ENCODE measurements at places on chromosomes 4 and X. TPM values are rescaled to one million over a fixed set of nuclear protein-coding genes. Genes with fewer than 3 reads are reported as not detected.
A peak's percentile ranks its signal among the peaks of the same experiment; 100 is the strongest.

The DRP2 gene
- total RNA-seq = 0.41 TPM

The HPGDS gene
- not detected for total RNA-seq

The HSD17B13 gene
- total RNA-seq = not detected

The FAM149A gene
- 10.8 TPM for total RNA-seq

The SSX2B gene
- total RNA-seq = not detected

The HTR2C gene
- not detected for total RNA-seq

The PLS3 gene
- 309 TPM for total RNA-seq

The PABPC1L2A gene
- not detected for total RNA-seq

The DGKK gene
- not detected for total RNA-seq

The PHKA1 gene
- total RNA-seq = 3.5 TPM

The TLR3 gene
- total RNA-seq = 3.3 TPM

The SPIN2A gene
- total RNA-seq = not detected

The P2RY8 gene
- not detected for total RNA-seq

GRCh38 chr4:21450331-21450730, 498.2 kb downstream of the KCNIP4 start:
- DNase-seq = no peak

DNA sequence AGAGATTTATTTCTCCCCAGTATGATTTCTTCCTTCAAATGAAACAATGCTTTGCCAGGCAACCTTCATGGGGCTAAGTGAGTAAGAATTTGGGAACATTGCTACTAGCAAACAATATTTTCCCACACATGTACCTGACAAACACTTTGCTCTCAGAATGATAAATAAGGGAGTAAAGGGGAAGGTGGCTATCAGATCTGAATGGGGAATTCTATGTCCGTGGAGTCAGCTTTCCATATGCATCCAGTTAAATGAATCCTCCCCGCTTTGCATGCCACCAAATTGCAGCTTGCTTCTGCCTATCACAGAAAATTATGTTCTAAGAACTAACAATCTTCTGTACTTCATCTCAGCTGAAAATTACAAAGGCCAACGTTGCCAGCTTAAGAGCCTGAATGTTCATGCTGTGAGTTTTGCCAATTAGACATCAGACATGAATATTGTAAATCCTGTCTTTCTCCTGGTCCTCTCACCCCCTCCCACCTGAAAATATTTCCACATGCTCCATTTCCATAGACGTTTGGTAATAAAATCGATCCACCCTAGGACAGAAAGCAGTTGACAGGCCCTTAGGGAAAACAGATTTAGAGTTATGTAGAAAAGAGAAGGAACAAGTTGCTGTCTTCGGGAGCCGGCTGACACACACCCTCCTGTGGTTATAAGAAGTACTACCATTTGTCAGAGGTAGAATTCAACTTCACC, 6.3 kb downstream of the MEPE start:
- peak; percentile 61 for DNase-seq

- DNase-seq = peak; percentile 47
Observed at GRCh38 chr4:138959097-138959815, 56.3 kb upstream of the NOCT start.

GRCh38 chr4:30399476-30399875, 320.7 kb upstream of the PCDH7 start:
- no peak for DNase-seq

- DNase-seq = peak; percentile 71
Observed at GRCh38 chr4:15714646-15715435, 12.0 kb downstream of the BST1 start.

- no peak for DNase-seq
Observed at GRCh38 chrX:94977562-94977961, 1303.6 kb downstream of the FAM133A start.

DNA sequence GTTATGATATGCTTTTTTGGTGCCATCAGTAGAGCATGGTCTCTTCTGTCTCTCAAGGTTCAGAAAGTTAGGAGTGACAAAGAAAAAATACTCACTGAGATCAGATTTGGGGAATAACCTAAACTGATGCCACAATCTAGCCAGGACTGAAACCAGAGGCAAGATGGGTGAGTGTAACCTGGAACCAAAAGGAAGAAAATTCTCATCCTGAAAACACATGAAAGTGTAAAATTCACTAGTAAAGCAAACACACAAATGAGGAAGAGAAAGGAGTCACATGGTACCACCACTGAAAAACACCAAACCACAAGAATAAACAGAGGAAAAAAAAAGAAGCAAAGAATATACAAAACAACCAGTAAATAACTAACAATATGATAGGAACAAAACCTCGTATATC, 96.4 kb downstream of the ANXA10 start:
- no peak for DNase-seq

DNA sequence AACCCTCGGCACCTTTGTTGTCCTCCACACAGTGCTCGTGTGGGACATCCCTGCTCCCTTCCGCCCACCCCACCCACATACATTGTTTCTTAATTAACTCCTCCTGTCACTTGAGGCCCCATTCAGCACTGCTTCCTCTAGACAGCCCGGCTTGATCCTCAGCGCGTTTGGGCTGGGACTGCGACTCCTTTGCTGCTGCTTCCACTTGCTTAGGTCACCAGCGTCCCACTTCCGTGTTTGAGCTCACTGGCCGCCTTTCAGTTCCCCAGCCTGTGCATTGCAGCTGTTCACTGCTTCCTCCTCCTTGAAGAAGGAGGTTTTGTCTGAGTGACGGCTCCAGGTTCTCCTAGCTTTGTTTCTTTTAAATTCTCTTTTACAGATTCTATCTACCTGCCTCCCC, 16.1 kb downstream of the RNF4 start:
- DNase-seq = peak; percentile 34

- DNase-seq = no peak
Observed at GRCh38 chr4:38965866-38966265, 66.3 kb downstream of the TMEM156 start.

DNA sequence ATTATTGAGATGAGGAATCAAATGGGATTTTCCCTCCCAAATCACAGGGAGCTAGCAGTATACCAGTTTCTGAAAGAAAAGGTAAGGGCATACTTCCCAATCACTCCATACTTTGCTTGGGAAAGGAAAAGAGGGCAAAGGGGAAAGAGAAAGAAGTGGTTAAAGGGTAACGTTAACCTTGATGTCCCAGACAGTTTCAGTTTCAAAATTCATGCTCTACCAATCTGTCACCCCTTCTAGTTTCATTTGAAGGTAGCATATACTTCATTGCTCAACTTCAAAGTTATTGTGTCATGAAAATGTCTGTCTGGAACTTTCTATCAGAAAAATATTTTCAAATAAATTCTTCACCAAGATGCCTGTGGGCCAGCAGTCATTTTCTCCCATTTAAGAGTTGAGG, 16.0 kb downstream of the TNMD start:
- DNase-seq = no peak

GRCh38 chrX:52923781-52924241, 26.7 kb downstream of the FAM156B start:
- peak; percentile 66 for DNase-seq

- no peak for DNase-seq
Observed at GRCh38 chr4:15438939-15439524, 11.2 kb downstream of the C1QTNF7 start.

- peak; percentile 24 for DNase-seq
Observed at GRCh38 chr4:169033660-169034059, 23.6 kb upstream of the CBR4 start.

GRCh38 chr4:23911675-23912455, 22.0 kb upstream of the PPARGC1A start:
- no peak for DNase-seq

- no peak for DNase-seq
Observed at GRCh38 chr4:174946246-174946645, 28.1 kb downstream of the ADAM29 start.

- no peak for DNase-seq
Observed at GRCh38 chr4:54032558-54033135, 31.8 kb downstream of the CHIC2 start.

DNA sequence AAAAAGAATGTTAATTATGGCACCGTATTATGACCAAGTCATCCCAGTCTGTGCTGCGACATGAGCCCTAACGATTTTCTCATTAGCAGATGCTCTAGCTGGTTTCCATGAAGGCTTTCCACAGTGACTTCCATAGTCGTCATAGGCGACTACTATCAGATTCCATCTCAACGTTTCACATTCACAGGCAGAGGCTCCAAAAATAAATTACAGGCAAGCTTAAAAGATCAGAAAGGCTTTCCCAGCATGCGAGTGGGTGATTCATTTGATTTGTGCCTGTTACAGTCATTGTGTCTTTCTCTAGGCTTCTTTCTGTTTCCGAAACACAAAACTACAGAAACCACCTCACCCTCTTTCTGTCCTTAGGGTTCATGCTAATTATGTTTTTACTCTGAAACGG, 43.2 kb downstream of the PALLD start:
- peak; percentile 41 for DNase-seq

GRCh38 chr4:44447563-44448504, 775 bp downstream of the KCTD8 start:
- peak; percentile 8 for DNase-seq

GRCh38 chrX:124346117-124346876, at the start of gene SH2D1A:
Gene SH2D1A, plus strand, starts transcription at chrX:124346563. Its CDS starts 80 bp downstream, at chrX:124346643.
- no peak for DNase-seq

DNA sequence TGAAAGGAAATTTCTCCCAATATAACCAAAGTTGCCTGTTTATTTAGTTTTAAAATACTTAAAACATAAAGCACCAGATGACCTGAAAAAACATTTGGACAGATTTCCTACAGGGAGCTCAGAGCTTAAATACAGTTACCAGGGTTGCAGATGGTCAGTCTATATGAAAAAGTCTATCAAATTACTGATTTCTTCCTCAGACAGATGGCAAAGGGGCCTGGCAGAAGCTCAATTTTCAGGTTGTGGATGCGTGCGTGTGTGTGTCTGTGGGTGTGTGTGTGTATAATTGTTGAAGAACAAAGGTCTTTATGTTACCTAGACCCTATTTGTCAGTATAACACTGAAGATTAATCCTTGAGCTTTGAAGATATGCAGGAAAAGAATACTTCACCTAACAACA, 169.4 kb downstream of the MAD2L1 start:
- no peak for DNase-seq

DNA sequence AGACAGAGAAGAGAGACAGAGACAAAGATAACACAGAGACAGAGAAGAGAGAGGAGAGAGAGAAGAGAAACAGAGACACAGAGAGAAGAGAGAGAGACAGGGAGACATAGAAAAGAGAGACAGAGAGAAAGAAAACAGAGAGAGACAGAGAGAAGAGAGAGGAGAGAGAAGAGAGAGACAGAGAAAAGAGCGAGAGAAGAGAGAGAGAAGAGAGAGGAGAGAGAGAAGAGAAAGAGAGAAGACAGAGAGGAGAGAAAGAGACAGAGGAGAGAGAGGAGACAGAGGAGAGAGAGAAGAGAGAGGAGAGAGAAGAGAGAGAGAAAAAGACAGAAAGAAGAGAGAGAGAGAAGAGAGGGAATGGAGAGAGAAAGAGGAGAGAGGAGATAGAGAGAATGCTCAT, 601.1 kb upstream of the PRKX start:
- no peak for DNase-seq

GRCh38 chr4:60865273-60865672, 334.9 kb upstream of the ADGRL3 start:
- DNase-seq = no peak

DNA sequence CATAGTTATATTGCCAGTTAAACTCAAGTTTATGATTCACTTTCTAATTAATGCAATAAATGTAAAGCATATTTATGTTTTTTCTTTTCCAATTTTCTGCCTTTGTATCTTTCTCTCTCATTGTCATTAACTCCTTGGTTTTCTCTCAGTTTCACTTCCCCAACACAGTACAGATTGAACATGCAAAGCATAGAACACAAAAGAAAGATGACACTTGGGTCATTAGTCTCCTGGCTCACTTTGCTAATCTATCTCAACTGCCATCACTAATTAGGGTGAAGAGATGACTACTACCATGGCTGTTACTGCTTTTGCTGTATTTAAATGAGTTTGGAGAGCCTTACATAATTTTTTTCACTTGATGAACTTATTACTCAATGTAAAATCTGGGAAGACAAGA, 12.3 kb upstream of the NAA11 start:
- DNase-seq = no peak

Measured in fibroblast of the aortic adventitia (primary cell).